Urinary bladder (tissue), 4 donors: ENCODE measurements at places on chromosomes 4 and X. TPM values are rescaled to one million over a fixed set of nuclear protein-coding genes. Genes with fewer than 3 reads are reported as not detected.

Gene PABPC5
- 11.9 TPM for total RNA-seq

Gene OPN1MW2
- not detected for total RNA-seq

Gene ERCC6L
- 3.8 TPM for total RNA-seq

Gene PRKG2
- 2.1 TPM for total RNA-seq

Gene FGD1
- total RNA-seq = 5.7 TPM

Gene HSFX1
- 0.95 TPM for total RNA-seq

Gene XAGE1A
- total RNA-seq = not detected

Gene OSTC
- total RNA-seq = 150 TPM

Gene SPANXD
- not detected for total RNA-seq

Gene EFHC2
- total RNA-seq = 6.1 TPM

Gene ARHGAP24
- 81.0 TPM for total RNA-seq

Gene PPP2R2C
- total RNA-seq = 3.0 TPM

Gene SSX2
- not detected for total RNA-seq

Gene DRD5
- total RNA-seq = 0.11 TPM

Gene RAB40AL
- 0.79 TPM for total RNA-seq

Gene PNMA3
- total RNA-seq = 0.42 TPM

Gene NXF3
- total RNA-seq = not detected

Gene STARD8
- 6.5 TPM for total RNA-seq

Gene ANOS1
- 20.2 TPM for total RNA-seq

Gene ALAS2
- 46.9 TPM for total RNA-seq

Gene IL1RAPL1
- 21.3 TPM for total RNA-seq

Gene RXFP1
- total RNA-seq = 1.2 TPM

Gene CDKL2
- total RNA-seq = 0.90 TPM

Gene CLCN4
- total RNA-seq = 4.4 TPM

Gene GYG2
- 5.8 TPM for total RNA-seq

Gene TMPRSS11D
- total RNA-seq = not detected

Gene FAM114A1
- 186 TPM for total RNA-seq
